Activated naive CD4-positive, alpha-beta T cell treated with anti-CD3 and anti-CD28 coated beads, Interleukin-2, amount 10 ng/mL, durations not matched to agents 7 days and 5 days (primary cell): ENCODE measurements at places on chromosomes 2 and 18.

DNA sequence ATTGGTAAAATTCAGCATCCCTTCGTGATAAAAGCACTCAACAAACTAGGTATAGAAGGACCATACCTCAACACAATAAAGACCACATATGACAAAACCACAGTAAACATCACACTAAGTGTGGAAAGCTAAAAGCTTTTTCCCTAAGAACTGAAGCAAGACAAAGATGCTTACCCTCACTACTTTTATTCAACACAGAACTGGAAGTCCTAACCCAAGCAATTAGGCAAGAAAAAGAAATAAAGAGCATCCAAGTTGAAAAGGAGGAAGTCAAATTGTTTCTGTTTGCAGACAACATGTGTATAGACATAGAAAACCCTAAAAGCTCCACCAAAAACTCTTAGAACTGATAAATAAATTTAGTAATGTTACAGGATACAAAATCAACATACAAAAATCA lies 271.7 kb downstream of the RBM43 start:
- H3K27ac ChIP-seq, result no peak overlapping the region
- H3K4me3 ChIP-seq, result no peak overlapping the region
- no peak for DNase-seq
- no peaks in the 10 kb centered on the region for H3K4me1 ChIP-seq
- no peaks in the 10 kb centered on the region for H3K36me3 ChIP-seq

- no peaks in the 10 kb centered on the region for H3K36me3 ChIP-seq
- H3K4me3 ChIP-seq, result no peak overlapping the region
- no peaks in the 10 kb centered on the region for H3K4me1 ChIP-seq
Measured at GRCh38 chr2:85485815-85486214, 53.2 kb upstream of the MAT2A start.

DNA sequence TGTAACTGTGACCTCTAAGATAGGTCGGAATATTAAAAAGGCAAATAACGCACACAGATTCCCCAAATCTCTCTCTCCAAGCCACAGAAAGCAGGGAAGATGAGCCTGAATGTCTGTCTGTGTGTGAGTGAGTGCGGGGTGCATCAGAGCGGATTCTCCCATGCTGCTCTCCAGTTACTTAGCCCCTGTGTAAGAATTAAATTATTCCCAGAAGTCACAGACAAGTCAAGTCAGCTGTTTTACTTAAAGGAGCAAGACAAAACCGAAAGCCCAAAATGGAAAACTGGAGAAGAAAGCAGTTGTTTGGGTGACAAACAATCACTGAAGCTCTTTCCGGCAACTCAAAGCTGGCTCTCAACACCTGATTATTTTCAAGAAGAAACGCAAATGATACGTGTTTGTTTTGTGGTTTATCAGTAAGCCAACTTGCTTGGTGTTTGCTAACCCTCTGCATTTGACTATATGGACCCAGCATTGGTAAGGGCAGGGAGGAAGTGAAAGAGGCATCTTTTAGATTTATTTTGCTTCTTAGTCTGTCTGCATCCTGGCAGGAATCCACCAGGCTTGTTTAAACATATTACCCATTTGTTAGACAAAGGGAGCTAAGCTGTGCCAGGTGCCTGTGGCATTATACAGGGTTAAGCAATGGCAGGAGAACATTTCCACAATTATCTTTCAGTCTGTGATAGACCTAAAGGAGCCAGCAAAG lies 121.5 kb upstream of the CREB1 start:
- H3K27me3 ChIP-seq, result no peaks in the 10 kb centered on the region
- no peak for DNase-seq
- H3K4me3 ChIP-seq, result no peak overlapping the region
- no peaks in the 10 kb centered on the region for H3K4me1 ChIP-seq
- no peaks in the 10 kb centered on the region for H3K36me3 ChIP-seq
- no peak overlapping the region for H3K27ac ChIP-seq

- H3K27me3 ChIP-seq, result no peaks in the 10 kb centered on the region
- peak; percentile 70 for DNase-seq
- H3K27ac ChIP-seq, result peak within 1 kb of the TSS; percentile 97
- H3K4me3 ChIP-seq, result peak within 1 kb of the TSS; percentile 100
- peaks cover 15% of the 10 kb centered on the region for H3K36me3 ChIP-seq
Measured at GRCh38 chr2:64019083-64019974, at the start of gene VPS54. Gene VPS54 (minus strand): TSS chr2:64019428. CDS start chr2:63983999, 35,429 bp downstream.

GRCh38 chr2:67515056-67515455 lies 117.9 kb downstream of the ETAA1 start:
- H3K27ac ChIP-seq, result no peak overlapping the region
- H3K27me3 ChIP-seq, result no peaks in the 10 kb centered on the region

DNA sequence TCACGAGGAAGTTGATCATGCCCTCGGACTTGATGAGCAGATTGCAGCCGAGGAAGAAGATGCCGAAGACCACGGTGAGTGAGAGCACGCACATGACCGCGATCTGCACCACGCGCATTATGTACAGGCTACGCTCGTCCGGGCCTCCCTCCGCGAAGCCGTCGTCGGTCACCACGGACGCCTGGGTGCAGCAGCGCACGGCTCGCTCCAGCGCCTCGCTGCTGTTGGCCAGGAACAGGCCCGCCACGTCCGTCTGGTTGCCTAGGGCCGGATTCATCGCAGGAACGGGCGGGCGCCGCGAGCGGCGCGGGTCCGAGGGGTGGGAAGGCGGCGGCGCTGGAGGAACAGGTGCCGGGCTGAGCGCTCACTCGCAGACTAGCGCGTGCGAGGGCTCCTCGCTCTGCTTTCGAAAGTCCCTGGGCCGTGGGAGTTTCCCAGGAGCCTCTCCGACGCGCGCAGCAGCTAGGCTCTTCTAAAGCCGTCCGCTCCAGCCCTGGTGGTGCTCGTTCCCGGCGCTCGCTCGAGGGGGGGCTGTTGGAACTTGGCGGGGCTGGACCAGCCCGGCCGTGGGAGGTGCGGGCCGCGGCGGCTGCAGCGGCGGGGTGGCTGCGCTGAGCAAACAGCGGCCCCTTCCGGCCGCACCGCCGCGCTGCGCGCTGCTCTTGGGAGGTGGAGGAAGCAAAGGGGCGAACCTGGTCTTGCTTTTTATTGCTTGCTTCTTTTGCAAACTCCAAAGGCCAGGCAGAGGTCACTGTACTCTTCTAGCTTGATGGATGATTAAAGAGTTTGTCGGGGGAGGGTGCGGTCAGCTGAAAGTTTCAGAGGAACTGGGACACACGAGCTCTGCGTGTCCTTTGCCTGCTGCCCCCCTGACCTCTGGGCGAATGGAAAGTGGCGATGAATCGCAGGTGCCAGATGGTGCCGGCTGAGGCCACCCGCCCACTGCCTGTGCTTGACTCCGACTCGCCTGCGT lies at the start of gene RPRM:
Gene RPRM, minus strand, starts transcription at position 474 of the 973 bp plus-strand sequence. Its CDS starts 197 bp downstream, at position 277.
- H3K4me1 ChIP-seq, result peaks cover 11% of the 10 kb centered on the region
- H3K36me3 ChIP-seq, result peaks cover 3% of the 10 kb centered on the region
- DNase-seq, result peak; percentile 65
- H3K27me3 ChIP-seq, result peaks cover 54% of the 10 kb centered on the region

GRCh38 chr2:221495731-221496130 lies 76.4 kb downstream of the EPHA4 start:
- peaks cover under 1% of the 10 kb centered on the region for H3K27me3 ChIP-seq
- peaks cover 9% of the 10 kb centered on the region for H3K4me1 ChIP-seq
- no peak overlapping the region for H3K27ac ChIP-seq

- no peak overlapping the region for H3K27ac ChIP-seq
- DNase-seq, result no peak
- H3K4me3 ChIP-seq, result no peak overlapping the region
- H3K4me1 ChIP-seq, result no peaks in the 10 kb centered on the region
Measured at GRCh38 chr18:68604256-68604655, 110.7 kb downstream of the TMX3 start.

DNA sequence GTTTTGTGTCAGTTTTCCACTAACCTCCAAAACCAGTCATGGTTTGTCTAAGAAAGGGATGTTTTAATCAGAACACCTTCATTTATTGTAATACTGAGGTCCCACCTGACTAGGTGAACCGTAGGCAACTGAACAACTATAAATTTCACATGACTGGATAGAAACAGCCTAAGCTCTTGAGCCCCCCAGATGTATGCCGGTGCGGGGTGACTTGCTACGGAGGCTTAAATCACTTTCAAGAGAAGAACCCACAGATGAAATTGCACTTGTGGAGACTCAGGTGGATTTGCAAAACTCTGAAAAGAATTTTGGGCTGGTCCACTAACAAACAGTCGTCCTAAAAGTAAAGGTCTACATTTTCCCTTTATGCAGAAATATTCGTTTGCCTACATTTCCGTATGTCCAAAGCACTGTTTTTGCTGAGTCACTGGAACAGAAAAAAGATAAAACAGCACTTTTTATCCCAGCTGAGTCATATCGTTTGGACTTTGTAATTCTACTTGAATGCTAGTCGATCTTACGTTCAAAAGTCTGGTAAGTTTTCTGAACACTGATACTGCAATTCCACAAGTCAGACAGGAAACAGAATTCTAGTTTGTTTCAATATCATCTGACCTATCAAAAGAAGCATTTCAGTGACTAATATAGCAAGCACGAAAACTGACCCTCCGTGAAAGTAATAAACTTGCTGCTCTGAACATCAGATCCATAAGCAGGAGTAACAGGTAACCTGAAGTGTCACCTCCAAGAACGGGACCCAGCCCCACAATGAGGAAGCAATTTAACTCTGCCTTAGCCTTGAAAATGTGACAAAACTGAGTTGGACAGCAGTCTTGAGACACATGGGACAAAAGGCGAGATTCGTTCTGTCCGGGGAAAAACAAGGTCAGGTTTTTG lies 18.1 kb downstream of the ZNF516 start:
- H3K27ac ChIP-seq, result no peak overlapping the region
- no peak overlapping the region for H3K4me3 ChIP-seq
- no peak for DNase-seq
- no peaks in the 10 kb centered on the region for H3K36me3 ChIP-seq
- peaks cover 16% of the 10 kb centered on the region for H3K27me3 ChIP-seq

DNA sequence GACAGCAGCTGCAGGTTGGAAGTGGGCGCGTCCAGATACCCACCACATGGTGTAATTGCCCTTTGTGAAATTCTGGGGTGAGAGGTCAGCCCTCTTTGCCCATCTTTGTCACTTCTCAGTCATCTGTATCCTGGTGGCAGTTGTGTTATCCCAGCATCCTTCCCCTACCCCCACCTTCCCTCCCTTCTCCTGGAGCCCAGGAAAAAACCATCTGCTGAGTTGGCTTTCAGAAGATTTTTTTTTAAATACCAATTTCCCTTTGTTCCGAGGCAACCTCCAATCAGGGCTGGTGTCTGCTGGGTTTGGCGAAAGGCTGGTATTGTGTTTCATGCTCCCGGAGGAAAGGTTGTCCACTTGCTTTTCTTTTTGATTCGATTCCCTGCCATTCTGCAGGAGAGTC lies 35.2 kb downstream of the SETBP1 start:
- H3K27me3 ChIP-seq, result peaks cover 75% of the 10 kb centered on the region
- no peak for DNase-seq
- H3K36me3 ChIP-seq, result peaks cover 2% of the 10 kb centered on the region
- peaks cover 28% of the 10 kb centered on the region for H3K4me1 ChIP-seq
- no peak overlapping the region for H3K27ac ChIP-seq

DNA sequence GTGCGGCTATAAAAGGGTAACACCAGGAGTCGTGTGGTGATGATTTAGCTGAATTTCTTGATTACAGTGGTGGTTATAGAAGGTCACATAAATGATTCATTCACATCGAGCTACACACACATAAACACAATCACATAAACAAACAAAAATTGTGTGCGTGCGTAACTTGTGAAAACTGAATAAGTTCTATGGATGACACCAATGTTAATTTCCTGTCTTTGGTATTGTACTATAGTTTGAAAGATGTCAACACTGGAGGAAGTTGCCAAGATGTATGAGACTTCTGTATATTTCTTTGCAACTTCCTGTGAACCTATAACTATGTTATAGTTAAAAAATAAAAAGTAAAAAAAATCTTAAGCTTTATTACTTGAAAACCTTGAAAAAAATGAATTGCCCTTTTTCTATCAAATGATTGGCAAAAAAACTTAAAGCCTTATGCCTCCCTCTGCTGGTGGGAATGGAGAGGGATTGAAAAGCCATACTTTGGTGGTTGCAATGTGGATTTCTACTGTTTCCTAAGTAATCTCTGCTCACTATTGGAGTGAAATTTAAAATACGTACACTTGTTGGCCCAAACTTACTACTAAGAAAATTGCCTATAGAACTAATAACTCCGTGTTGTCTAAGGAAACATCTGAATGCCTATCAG lies 227.7 kb downstream of the RPIA start:
- no peaks in the 10 kb centered on the region for H3K36me3 ChIP-seq
- no peaks in the 10 kb centered on the region for H3K4me1 ChIP-seq
- H3K27ac ChIP-seq, result no peak overlapping the region
- peaks cover 14% of the 10 kb centered on the region for H3K27me3 ChIP-seq
- no peak overlapping the region for H3K4me3 ChIP-seq

DNA sequence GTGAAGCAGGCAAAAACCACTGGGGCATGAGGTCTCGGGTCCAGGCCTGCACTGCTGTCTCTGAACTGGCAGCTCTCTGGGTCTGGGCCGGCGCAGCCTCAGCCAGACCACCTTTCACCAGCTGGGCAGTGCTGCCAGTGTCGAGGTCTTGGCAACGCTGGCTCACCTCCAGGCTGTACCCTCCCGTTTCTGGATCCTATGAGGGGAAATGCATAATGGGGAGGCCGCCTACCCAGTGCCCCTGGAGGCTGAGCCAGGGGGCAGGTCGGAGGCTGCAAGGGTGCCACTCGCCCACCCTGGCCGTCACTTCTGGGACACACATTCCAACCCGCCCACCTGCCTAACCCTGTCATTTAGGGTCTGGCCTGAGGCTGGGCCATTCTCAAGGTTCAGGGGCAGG lies 24.6 kb downstream of the KIF1A start:
- DNase-seq, result no peak
- H3K27me3 ChIP-seq, result peaks cover 30% of the 10 kb centered on the region
- no peak overlapping the region for H3K27ac ChIP-seq

DNA sequence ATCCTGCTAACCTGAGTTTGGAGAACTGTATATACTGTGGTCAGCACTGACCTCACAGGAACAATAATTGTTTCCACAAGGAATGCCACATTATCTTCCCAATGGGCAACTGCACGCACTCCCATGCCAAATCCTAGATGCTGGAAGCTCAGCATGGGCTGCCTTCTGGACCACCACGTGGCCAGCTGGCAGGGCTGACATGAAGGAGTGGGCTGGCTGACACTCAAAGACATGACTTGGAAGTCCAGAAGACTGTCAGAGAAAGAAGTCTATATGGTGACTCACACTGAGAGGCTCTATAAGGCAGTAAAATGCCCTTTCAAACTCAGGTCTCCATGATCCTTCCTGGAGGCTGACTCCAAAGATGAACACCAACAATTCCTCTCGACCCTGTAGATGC lies 98.4 kb upstream of the RNF152 start:
- H3K27ac ChIP-seq, result no peak overlapping the region
- no peak for DNase-seq
- H3K36me3 ChIP-seq, result no peaks in the 10 kb centered on the region

DNA sequence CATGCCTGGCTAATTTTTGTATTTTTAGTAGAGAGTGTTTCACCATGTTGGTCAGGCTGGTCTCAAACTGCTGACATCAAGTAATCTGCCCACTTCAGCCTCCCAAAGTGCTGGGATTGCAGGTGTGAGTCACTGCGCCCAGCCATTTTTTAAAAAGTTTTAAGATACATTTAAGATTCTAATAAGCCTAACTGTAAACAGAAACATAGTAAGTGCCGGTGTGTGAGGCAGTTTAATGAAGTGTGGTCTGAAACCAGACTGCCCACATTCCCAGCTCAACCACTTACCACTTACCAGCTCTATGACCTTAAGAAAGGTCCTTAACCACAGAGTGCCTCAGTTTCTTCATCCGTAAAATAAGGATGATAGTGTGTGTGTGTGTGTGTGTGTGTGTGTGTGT lies 42.4 kb downstream of the TMEM237 start:
- no peaks in the 10 kb centered on the region for H3K4me1 ChIP-seq
- H3K4me3 ChIP-seq, result no peak overlapping the region
- no peak for DNase-seq
